OCI-LY7 (cell line): ENCODE measurements at places on chromosomes 2 and 18. TPM values are rescaled to one million over a fixed set of nuclear protein-coding genes. Genes with fewer than 3 reads are reported as not detected.
A peak's percentile ranks its signal among the peaks of the same experiment; 100 is the strongest.

- DNase-seq, result no peak
Measured at GRCh38 chr2:76491503-76491902, 780.8 kb upstream of the GCFC2 start.

DNA sequence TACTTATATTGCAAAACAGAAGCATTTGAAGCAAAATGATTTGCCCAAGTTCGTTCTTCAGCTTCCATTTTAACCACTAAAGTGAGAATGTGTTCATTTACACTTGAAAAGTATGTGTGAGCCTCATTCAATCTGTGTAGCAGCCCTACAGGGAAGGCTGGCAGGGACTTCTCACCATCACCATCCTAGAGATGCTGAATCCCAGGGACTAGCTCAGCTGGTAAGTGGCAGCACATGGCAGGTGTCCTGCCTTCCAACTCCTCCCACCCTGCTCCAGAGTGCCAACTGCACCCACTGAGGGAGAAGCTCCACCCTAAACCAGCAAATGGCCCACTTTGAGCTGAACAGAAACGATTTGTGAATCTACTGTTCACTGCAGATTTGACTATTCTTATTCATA, 91.5 kb downstream of the EN1 start:
- DNase-seq, result no peak

GRCh38 chr18:54233747-54234146, 9.3 kb upstream of the MBD2 start:
- DNase-seq, result no peak

DNA sequence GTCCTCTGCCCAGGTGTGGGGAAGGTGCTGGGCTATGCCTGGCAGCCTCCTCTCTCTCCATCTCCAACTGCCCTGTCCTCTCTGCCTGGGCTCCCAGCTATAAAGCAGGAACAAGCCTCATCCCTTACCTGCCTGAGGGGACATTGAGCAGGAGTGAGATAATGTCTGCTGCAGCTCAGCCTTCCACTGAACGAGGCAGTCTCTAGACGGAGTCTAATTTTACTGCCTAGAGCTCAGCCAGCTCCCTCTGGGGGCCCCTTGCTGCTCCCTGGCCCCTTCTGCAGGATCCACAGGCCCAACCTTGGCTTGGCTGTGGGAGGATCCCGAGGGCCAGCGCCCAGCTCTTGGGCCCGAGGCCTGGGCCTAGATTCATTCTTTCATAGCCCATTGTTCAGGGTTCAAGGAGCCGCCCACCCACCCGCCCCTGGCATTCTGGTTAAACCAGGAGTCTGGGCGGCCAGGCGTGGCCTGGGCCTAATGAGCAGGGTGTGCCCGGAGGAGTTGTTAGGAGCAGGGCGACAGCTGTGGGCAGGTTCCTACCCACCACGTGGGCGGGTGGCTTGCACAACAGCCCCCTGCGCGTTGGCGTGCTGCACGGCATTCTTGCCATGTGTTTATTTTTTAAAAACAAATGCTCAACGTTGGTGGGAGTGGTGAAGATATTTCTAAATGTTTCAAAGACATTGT, 44.6 kb downstream of the FOSL2 start:
- no peak for DNase-seq

DNA sequence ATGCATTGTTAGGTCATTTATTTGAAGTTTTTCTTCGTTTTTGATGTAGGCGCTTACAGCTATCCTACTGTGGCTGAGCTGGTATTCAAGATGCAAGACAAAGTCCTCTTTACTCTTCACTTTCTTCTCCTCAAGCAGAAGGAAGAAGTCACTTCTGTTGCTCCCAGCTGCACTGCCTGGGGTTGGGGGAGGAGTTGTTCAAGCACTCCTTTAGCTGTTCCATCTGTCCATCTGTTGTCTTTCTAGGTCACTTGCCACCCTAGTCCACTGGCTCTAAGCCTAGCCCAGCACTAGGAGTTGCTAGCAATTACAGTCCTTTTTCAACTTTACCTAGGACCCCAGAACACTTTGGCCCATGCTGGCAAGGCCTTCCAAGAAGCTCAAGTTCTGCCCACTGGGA, 200.6 kb upstream of the RBMS1 start:
- DNase-seq, result no peak

DNA sequence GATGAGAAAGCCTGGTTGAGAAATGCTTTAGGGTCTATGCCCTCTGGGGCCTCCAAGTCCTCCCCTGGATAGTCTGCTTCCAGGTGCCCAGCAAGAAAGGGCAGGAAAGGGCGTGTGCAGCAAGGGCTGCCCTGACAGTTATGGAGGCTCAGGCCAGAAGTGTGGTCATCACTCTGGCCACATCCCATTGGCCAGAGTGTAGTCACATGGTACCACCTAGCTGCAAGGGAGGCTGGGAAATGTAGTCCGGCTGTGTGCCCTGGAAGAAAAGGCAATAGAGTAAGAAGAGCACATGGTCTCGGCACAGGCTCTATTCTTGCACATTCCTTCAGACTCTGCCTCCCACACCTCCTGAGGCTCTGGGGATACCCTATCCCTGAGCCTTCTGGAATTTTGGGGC, 35.7 kb downstream of the ODC1 start:
- DNase-seq, result peak; percentile 87

DNA sequence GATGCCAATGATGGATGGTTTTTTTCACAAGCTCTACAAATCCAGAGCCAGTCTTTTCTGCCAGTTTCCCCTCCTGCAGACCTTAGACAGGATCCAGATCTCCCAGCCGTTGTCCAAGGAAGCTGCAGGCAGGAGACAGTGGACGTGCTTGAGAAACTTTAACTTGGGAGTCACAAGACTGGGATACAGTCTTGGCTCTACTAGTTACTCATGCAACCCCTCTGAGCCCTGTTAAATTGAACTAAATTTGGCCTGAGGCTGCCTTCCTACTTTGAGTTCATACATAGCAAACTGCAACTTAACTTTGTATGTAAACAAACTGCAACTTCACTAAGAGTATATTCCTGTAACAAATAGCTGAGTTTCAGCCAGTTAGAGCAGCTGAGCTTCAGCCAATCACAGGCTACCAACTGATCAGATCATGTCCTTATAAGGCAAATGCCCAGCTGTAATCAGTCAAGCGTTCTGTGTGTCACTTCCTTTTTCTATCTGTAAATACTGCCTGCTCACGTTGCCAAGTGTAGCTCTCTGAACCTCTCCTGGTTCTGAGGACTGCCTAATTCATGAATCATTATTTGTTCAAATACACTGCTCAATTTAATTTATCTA, 140.9 kb downstream of the CAPN13 start:
- DNase-seq, result peak; percentile 82

GRCh38 chr2:145157036-145157675, 637.2 kb upstream of the ZEB2 start:
- no peak for DNase-seq

- no peak for DNase-seq
Measured at GRCh38 chr18:45241271-45241670, 374.0 kb upstream of the SLC14A2 start.

GRCh38 chr18:55095584-55095983, 136.3 kb upstream of the CCDC68 start:
- DNase-seq, result no peak

GRCh38 chr2:160076914-160077313, 14.5 kb upstream of the PLA2R1 start:
- peak; percentile 22 for DNase-seq

GRCh38 chr18:1124495-1124894, 219.8 kb downstream of the ADCYAP1 start:
- no peak for DNase-seq

DNA sequence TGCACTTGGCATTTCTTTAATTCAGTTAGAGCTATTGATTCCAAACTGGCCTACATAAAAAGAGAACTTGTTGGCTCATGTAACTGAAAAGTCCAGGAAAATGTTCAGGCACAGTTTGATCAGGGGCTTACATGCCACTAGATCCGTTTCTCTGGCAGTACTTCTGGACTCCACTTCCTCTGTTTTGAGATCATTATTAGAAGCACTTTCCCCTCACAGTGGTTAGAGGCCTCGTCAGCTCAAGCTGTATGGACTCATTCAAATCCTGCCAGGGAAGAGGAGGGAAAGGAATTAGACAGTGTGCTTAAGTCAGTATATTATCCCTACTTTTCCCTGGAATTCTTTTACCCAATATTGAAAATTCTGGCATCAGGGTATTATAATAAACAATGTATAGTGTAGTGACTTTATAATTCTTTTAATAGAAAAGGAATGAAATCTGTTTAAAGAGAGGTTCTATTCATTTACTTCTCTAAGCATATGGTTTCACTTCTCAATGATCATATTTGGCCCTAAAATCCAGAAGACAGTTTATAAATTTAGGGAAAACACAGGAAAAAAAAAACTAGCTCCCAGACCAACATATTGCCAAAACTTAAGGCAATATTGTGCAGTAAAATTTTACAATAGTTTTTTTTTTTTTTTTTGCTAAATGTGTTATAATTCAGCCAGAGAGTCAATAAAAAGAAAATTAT, 92.0 kb downstream of the ARMC9 start:
- no peak for DNase-seq

DNA sequence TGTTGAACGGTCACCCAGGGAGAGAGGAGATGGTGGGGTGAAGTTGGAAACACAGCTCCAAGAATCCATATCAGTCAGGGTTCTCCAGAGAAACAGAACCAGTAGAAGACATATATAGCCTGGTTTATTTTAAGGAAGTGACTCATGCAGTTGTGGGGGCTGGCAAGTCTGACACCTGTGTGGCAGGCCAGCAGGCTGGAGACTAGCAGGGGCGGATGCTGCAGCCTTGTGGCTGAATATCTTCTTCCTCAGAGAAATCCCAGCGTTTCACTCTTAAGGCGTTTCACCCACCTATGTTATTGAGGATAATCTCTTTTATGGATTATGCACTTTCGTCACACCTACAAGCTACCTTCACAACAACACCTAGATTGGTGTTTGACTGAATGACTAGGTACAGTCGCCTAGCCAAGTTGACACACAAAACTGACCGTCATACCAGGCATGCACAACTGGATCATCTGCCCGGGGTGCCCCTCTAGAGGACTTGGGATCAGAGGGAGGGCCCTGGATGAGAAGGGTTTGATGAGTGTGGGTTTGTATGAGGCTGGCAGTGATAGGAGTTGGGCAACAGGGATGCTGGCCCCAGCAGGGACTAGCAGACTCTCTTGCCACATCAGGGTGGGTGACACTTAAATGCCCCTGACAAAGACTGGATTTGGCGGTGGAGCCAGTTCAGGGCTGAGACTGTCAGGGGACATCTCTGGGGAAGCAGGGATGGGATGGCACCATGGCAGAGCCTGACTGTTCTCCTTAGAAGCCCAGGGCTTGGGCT, 23.4 kb downstream of the MROH2A start:
- peak; percentile 57 for DNase-seq

GRCh38 chr2:171346723-171347557, 86.8 kb downstream of the METTL8 start:
- peak; percentile 21 for DNase-seq

DNA sequence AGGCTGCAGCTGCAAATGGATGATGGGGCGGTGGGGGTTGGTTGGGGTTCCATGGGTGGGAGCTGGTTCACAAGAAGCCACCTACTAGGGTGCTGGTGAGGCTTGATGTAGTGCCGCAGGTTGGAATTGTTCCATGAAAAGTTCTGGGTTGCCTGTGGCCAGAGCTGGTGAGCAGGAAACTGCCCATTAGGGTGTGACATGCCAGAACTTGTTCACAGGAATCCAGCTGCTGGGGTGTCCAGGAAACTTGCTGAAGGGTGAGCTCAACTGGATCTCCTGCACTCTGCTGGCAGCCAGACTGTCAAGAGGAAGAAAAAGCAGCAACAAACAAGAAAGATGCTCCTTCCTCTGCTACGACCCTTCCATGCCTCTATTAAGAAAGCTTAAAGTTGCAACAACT, 48.8 kb downstream of the MAP3K20 start:
- no peak for DNase-seq

GRCh38 chr2:26281226-26281625, 36.5 kb downstream of the HADHB start:
- DNase-seq, result no peak

DNA sequence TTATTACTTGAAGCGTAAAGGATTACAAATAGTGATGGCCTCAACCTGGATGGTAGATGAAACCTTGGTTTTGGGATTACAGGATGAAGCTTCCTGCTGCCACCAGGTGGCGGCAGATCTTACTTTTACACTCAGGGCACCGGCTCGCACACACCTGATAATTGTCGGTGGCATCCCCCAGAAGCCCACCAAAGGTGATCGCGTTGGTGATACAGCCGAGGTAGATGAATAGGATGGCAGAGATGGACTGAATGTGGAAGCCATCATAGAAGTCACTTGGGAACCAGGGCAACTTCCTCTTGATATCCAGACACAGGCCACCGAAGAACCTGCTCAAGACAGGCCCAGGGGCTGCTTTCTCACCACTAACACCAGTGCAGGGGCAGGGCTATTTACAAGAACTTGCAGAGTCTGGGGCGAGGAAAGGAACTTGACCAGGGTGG, 51.8 kb downstream of the MTHFD2 start:
- DNase-seq, result peak; percentile 77

GRCh38 chr2:183389546-183390080, 265.4 kb downstream of the NUP35 start:
- peak; percentile 60 for DNase-seq

DNA sequence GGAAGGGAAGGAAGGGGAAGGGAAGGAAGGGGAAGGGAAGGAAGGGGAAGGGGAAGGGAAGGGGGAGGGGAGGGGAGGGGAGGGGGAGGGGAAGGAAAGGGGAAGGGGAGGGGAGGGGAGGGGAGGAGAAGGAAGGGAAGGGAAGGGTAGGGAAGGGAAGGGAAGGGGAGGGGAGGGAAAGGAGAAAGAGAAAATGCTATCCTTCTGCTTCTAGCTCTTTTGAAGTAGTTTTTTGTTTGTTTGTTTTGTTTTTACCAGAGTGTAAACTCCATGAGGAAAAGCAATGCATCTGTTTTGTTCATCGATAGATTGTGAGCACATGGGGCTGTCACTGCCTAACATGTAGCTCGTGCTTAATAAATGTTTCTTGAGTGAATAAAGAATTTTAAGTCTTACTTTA, 1592.7 kb upstream of the ACVR2A start:
- no peak for DNase-seq

DNA sequence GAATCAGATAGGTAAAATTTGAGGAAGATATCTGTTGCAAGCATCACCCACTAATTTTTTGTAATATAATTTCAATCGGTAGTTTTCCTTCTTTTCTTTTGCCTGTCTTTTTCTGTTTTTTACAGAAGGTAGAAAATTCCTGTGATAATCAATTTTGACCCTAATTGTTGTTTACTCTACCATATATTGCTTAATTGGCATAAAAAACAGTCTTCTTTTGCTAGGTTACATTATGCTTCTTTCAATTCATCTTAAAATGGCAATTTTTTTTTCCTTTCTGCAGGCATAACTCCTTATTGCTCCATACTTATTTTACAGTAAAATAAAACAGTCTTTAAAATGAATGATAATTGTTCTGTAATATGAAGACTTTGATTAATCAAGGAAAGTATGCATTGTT, 286.2 kb upstream of the LRP1B start:
- no peak for DNase-seq

The EPB41L3 gene
- total RNA-seq, result not detected in 2 replicates

The ABCG5 gene
- total RNA-seq, result not detected in 2 replicates

The MROH2A gene
- total RNA-seq, result not detected in 2 replicates

The RGPD3 gene
- total RNA-seq, result not detected in 2 replicates

The SLC39A6 gene
- 11.2 and 13.7 TPM in 2 replicates for total RNA-seq

The FOXI3 gene
- not detected in 2 replicates for total RNA-seq

The CLEC4F gene
- total RNA-seq, result not detected in 2 replicates

The LYG1 gene
- total RNA-seq, result 1.8 and 2.2 TPM in 2 replicates

The RAD51AP2 gene
- 0.09 TPM in 1 of 2 replicates, not detected in the other for total RNA-seq

The RUFY4 gene
- total RNA-seq, result not detected in 2 replicates
